ENCODE measurements at places on chromosomes 5 and 9.

- no peak for DNase-seq
Observed at GRCh38 chr9:33956544-33956943, 92.1 kb downstream of the UBAP2 start.

GRCh38 chr9:18890372-18890771 lies 142.6 kb downstream of the SAXO1 start:
- DNase-seq, result no peak

DNA sequence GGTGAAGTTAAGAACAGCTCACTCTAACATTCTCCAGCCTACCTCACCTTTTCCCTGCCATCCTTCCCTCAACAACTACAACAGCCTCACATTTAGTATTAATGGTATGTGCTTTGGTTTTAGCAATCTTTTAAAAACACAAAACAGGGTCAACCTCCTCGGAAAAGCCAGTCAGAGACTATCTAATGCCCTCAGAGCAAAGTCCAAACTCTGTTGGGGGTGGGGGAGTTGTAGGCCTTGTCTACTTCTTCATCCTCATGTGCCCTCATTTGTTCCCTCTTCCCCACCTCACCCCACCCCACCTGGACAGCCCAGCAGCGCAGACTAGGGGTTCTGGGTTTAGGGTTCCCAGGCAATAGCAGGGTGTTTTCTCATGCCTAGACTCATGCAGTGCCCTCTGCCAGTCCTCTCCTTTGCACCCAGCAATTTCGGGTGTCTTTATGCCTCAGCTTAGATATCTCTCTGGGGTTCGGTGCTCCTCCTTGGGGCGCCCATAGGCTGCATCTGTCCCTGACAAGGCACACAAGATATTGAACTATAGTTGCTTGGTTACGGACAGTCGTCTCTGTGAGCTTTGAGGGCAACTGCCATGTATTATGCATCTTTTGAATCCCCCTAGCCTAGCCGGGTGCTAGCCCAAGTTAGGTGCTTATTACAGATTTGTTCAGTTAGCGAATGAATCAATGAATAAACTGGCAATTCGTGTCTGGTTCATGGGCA lies 762 bp upstream of the TCOF1 start:
- no peak for DNase-seq

DNA sequence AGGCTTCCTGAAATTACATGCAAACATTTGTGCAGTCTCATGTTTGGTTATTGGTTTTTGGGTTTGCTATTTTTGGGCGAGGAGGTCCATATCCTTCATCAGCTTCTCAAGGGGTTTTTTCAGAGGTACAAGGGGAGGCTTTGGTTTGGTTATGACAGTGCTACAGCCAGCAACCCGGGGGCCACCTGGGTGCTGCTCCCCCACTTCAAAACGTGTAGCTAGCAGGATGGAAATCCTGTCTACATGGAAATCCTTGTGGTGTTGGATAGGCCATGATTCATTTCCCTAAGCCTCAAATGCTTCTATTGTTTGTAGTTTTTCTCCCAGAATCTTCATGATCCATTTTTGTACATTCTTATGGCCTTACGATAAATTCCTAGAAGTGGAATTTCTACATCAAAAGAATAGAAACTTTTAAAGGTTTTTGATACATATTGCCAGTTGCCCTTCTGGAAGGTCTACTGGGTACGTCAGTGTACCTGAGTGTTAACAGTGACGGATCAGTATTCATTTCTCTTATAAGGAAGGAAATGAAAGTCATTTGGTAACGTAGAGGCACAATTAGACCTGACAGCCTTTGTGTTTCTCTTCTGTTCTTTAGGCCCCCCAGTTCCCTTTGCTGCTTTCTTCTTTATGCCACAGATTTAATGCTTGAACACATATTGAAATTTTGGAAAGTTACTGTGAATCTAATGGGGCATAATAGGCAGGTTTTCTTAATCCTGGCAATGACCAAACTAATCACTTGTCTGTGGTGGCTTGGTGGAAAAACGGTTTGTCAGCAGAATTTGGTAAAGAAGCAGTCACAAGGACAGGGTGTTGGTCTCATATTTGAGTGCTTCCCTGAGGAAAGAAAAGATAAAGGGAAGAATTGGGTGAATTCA lies 69.7 kb upstream of the ABL1 start:
- DNase-seq, result no peak

DNA sequence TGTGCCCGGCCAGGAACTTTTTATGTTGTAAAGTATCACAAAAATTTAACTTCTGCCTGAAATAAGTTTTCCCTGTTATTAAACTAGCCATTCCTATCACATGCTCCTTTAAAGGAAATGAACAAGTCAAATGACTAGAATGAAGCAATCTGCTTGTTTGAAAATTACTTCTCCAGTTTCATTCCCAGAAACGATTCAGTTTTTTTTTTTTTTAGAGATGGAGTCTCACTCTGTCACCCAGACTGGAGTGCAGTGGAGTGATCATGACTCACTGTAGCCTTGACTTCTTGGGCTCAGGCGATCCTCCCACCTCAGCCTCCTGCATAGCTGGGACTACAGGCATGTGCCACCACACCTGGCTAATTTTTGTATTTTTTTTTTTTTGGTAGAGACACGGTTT lies 13.3 kb upstream of the GNG10 start:
- DNase-seq, result no peak

DNA sequence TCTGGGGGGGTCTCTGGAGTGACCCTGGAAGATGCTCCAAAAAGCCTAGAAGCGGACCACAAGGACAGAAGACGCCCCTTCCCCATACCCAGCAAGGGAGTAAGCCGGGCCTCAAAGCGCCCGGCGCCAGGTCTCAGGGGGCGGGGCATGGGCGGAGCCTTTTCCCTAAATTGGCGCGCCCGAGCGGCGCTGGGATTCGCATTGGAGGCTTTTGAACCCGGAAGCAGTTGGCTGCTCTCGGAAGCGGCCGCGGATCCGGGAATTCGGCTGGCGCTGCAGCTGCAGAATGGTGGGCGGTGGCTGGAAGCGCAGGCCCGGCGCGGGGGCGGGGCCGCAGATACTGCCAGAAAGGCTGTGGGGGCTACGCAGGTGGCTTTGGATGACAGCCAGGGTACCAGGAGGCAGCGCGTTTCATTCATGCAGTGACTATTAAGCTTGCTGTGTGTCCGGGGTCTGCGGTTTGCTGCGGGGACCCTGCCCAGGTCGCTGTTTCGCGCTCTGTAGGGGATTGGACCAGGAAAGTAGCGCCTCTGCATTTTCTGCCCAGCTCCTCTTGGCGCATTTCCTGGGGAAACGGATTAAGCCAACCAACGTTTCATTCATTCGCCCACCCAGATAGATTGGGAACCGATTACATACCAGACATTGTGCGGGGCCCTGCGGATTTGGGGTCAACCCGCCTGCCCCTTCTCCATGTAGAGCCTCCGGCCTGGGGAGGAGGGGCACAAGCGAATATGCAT lies 83.0 kb upstream of the FREM1 start:
- DNase-seq, result peak; percentile 39

DNA sequence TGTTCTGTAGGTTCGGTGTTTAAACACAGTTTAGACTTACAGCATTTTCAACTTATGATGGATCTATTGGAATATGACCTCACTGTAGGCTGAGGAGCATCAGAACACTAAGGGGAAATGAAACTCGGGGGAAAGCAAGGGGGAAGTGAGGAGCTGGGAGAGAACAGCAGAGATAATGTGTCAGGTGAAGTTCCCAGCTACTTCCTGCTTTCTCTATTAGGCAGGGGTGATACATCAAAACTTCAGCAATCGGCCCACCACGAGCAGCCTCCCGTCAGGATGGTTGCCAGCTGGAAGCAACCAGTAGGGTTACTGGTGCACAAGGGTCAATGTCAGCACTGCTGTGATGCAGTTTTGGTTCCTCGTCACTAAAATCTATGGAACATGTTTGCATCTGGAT lies 34.3 kb downstream of the FAT2 start:
- no peak for DNase-seq
